SW480 (cell line): ENCODE measurements at places on chromosomes 16 and 17.
A peak's percentile ranks its signal among the peaks of the same experiment; 100 is the strongest.

DNA sequence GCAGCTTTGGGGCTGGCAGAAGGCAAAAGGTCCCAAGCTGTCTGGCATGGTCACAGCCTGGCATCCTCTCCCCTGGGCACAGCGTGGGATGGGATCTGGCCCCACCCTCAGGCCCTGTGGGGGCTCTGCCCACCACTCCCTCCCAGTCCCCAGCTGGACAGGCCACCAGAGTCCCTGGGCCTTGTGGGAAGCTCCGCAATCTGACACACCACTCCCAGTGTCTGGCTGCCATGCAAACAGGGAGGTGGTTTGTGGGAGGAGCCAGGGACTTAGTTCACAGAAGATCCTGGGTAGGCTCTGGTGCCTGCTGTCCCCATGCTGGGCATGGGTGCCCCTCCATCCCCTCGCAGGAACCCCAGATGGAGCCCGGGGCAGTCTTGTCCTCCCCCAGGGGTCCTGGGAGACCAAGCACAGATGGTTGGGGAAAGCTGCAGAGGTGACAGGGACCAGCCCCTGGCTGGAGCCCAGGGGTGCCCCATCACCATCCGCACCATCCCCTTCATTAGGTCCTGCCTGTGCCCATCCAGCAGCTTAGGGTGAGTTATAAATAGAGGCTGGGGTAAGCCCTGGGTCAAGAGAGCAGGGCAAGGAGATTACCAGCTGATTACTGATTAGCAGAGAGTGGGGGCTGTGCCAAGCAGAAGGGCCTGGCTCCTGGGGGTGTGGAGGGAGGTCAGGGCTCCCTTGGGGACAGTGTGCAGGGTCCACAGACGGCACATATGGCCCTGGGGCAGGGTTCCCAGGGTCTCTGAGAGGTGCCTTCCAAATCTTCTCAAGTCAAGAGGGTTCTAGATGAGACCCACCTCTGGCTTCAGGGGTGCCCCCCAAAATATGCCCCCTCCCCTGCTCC lies 6.2 kb downstream of the FSCN2 start:
- DNase-seq, result peak; percentile 60

DNA sequence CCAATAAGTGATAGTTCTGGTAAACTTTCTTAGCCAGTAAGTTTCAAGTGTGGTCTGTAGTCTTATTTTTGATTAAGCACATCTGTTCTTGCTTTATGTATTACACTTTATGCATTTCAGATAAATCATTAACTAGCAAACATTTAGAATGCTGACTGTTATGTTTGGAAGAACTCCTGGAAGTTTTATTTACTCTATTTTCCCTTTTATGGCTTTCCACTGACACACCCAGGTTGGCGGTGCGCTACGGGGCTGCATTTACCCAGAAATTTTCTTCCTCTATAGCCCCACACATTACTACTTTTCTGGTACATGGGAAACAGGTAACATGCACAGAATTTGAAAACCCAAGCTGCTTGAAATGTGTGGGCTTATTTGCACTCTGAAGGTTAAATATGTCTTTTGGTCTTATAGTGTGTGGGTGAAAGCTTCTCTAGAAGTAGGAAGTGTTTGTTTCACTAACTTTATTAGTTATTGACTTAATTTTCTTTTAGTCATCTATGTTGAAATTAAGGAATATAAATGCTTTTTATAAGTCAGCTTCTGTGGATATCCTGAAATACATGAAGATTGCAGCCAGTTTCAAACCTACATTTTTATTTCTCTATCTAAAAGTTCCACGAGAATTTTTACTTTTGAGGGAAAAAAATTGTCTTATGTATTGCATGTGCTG lies 203.7 kb downstream of the PHKB start:
- peak; percentile 39 for DNase-seq

DNA sequence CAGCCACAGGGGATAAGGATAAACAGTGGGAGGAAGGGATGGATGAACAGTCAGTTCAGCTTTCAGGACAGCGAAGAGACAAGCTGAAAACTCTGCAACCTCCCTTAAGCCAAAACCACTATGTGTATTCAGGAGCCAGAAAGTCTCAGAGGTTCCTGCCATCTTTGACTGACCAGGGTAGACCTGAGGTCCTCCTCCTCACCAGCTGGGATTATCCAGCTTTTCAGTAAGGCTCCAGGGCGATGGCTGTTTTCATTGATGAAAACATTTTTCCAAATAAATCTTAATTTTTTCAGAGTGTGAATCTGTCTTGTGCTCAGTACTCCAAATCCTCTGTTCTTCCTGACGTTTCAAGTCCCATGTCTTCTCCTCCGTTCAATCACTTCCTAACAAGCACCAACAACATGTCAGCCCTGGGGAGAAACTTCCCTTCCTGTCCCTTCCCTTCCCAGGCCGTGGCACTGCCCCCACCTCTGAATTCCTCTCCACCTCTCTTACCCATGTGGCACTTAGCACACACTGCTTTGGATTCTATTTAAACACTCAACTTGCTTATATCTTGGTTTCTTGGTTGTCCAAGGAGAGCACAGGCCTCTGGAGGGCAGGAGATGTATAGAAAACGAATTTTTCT lies 5.2 kb downstream of the HSDL1 start:
- DNase-seq, result peak; percentile 17

- no peak for DNase-seq
Observed at GRCh38 chr17:52831536-52831935, 673.0 kb upstream of the CA10 start.

DNA sequence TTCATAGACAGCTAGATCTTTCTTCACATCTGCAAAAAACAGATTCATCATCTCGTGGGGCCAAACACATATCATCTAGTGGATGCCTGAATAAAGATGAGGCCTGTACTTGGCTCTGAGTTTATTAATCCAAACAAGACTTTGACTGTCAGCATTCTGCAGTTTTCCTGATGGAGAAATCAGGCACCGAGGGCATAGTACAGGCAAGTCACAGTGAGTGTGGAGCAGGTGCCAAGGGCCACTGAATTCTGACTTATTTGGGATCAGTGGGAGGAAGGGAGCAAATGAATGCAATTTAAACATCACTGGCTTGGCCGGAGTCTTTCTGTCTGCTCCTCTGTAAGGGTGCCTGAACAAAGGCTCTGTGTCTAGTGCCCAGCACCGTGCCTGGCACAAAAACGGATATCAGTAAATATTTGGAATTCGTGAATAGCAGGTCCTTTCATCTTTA lies 975 bp downstream of the CFAP20 start:
- no peak for DNase-seq

DNA sequence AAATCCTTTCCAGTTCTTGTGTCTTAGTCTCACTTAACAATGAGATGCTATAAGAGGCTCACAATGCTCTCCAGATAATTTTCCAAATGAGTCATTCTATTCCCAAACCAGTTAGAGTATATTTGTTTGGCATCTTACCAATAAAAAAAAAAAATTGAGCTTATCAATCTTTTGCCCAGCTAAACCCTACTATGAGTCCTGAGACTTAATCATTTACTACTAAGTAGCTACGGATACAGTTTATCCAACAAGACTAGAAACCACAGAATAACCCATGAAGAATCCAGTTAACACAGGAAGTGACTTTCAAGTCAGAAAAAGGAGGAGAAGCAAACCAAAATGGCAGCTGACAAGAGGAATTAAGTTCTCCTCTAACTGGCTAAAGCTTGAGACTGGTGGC lies 330.3 kb upstream of the XYLT1 start:
- no peak for DNase-seq

DNA sequence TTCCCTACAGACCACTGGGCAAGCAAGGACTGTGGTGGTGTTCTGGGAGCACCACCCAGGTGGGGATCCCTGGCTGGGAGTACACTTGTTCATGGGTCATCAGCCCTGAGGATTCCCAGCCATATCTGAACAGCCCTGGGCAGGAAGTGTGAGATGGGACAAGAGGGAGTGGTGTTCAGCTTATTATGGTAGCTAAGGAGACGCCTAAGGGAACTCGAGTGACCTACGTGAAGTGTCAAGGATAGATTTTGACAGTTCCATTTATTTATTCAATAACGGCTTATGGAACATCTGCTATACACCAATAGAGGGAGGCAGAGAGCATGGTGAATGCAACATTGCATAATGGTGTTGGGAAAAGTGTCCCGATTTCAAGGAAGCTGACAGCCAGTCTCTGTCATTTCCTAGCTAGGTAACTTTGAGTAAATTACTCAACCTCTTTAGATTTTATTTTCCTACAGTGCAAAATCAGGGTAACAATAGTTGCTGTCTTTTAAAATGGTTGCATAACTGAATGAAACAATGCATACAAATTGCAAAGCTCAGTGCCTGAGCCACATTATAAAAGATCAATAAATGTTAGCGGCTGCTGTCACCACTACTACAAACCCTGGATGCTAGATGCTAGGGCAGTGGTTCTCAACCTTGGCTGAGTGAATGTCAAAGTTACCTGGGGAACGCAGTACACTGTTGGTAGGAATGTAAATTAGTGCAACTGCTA lies 534.1 kb downstream of the GRIN2A start:
- peak; percentile 36 for DNase-seq

DNA sequence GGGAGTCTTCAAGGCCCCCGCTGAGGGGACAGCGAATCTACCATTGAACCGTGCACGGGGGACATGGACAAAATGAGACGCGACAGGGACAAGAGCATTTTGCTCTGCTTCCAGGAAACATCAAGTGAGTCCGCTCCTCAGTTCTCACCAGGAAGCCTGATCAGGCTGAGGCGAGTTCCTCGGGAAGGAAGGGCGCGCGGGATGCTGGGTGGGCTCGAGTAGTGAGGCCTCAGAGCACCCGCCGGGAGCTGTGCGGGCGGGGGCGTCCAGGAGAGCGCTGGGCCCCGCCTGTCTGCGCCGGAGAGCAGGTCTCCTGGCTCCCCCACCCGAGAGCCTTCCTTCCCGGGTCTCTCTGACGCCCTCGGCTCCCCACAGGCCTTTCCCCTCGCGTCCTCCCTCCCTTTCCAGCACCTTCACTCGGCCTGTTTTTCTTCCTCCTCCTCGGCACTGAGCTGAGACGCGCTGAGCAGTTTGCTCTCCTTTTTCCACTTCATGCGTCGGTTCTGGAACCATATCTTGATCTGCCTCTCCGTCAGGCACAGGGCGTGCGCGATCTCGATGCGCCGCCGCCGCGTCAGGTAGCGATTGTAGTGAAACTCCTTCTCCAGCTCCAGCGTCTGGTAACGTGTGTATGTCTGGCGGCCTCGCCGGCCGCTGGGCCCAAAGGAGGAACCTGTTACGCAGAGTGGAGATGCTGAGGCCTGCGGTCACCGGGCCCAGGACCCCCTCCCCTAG lies 2.6 kb upstream of the HOXB5 start:
- DNase-seq, result peak; percentile 66

DNA sequence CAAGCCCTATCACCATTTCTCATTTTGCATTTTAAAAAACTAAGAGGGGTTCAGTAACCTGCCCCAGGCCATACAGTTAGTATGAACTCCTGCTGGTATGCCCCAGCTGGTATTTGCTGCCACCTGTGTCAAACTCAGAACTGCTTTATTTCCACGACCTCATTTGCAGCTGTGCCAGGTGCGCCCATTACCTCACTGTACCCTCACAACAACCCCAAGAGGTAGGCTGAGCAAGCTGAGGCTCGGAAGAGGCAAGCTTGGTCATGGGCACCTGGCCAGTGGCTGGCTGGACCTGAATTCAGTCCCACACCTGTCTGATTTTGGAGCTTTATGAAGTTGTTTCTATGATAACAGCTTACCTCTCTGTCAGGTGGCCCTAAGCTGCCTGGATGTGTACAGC lies 7.6 kb downstream of the EPN2 start:
- DNase-seq, result no peak

DNA sequence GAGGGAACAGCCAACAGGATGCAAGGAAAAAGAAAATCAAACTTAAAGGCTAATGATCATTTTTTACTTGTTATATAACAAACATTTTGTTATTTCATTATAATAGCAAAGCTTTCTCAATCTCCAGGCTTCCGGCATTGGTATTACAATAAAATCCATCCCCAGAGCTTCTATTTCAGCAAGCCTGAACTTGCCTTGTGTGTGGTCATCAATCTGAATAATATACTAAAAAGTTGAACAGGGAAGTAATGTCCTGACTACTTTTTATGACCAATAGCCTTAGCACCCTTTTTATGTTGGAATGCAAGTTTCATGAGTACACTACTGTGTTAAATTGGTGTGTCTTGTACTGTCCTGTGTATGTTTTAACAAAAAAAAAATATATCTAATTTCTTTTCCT lies 27.1 kb upstream of the VWA3A start:
- DNase-seq, result no peak

DNA sequence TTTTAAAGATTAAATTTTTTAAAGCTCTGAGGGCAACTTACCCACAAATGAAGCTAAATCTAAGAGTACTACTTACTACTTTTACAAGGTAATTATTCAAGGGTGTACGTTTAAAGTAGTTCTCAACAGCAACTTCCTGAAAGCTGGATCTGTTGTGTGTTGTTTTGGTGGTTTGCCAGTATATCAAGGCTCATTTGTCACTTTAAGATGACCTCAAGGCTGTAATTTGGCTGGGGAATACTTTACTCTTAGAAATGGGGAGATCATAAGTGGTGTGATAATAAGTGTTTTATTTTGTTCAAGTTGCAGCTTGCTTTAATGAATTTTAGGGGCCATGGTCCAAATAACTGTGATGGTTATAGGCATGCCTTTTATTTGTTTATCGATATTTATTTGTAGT lies 30.4 kb downstream of the AP2B1 start:
- DNase-seq, result no peak

DNA sequence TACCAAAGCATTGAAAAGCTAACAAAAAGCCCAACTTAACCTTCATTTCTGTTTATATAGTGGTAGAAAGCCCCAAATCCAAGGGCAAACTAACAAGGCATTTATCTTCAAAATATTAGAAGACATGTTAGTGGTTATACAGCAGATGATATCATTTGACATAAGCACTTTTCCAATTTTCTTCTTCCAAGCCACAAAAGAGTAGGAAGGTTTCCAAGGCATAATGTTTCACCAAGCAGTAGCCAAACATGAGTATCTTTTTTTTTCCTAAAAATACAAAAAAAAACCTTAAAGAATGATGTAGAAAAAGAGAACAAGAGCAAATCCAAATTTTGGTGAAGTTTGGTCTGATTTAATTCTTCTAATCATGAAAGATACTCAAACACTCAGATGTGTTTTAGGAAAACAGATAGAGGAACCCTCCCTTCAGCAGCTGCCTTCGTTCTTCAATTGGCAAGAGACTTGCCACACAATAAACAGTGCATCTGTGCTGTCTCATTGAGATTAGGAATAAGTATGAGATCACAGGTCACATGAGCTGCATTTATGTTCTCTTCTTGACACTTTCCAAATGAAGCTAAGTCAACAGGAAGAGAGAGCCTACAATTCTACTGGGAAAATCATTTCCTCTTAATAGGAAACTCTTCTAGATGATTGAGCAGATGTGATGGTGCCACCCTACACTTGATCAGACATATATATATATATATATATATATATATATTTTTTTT lies 106.7 kb downstream of the TTC19 start:
- no peak for DNase-seq

- no peak for DNase-seq
Observed at GRCh38 chr16:629185-629832, 1.5 kb upstream of the WFIKKN1 start.

GRCh38 chr17:66965801-66966262 lies 1.3 kb downstream of the CACNG4 start:
- no peak for DNase-seq

DNA sequence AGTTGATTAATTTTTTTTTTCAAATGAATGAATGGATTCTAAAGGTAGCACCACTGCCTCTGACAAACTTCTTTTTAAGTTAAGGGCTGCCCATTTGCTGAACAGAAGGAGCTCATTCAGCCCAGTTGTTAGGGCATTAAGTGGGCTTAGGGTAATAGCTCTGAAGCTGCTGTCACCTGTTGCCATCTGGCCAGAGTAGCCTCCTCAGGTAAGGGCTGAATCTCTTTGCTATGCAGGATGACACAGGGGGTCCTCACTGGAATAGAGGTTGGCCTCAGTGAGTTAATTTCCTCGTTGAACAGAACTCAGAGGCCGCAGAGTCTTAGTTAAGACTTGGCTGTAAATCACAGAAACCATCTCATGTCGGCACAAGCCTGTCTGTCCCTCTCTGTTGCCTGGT lies 232.8 kb downstream of the CCDC182 start:
- DNase-seq, result no peak
